Germinal center (tissue), 1 donor: ENCODE measurements at places on chromosomes 11 and 22.

DNA sequence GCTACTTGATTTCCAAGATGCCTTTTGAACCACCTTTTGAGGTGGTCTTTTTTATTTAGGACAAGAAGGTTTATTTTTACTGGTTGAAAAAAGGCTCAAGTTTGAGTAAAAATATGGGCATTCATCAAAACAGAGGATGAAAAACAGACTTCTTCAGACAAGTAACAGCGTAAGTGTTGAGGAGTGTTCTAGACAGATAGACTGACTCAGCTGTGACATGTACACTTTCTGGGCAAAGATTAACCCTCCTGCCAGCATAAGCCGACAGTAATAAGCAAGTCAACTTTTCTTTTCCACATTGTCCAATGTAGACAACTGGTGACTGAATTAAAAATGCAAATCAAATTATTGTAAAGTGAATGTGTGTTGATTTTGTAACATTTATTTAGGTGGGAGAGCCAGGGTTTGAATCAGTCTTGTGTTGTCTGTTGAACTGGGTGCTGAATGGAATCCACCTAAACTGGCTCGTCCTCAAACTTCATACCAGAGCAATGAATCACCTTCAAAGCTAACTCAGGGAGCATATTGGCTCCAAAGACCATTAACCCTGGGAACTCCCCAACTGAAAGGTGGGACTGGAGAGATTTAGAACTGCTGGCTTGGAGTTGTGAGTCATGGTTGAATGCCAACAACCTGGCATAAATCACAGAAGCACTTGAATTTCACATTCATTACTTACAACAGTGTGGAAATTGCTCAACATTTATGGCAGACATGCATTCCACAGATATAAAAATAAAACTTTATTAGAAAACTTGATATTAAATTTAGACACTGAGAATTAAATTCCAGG is 377.0 kb downstream of the ETS1 start:
- DNase-seq: no peak

- DNase-seq: no peak
Observed at GRCh38 chr22:30486661-30487115, 14.9 kb upstream of the SEC14L3 start.

DNA sequence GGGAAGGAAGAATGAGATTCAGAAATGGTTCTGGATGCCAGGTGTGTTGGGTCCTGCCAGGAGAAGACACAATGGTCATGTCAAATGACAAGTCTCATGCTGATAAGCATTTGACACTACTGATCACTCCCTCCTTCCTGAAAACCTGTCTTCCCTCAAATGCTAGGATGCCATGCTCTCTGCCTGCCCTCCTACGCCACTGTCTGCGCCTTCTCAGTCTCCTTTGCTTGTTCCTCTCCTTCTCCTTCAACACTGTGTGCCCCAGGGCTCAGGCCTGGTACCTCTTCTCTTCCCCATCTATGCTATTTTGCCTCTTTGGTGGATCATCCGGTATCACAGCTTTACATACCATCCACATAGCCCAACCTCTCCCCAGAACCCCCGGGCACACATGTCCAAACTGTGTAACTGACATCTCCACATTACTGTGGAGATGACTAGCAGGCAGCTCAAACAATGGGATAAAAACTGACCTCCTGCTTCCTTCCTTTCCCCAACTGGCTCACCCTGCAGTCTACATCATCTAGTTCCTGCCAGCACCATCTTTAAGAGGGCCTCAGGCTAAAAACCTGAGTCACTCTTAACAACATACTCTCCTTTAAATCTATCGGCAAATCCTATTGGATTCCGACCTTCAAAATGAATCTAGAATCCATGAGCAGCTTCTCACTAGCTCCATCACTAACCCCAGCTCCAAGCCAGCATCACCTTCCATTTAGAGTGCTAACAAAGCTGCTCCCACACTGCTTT is 8.2 kb downstream of the AP1B1 start:
- no peak for DNase-seq

GRCh38 chr22:39666495-39666894 is 95.9 kb downstream of the CACNA1I start:
- DNase-seq: no peak

DNA sequence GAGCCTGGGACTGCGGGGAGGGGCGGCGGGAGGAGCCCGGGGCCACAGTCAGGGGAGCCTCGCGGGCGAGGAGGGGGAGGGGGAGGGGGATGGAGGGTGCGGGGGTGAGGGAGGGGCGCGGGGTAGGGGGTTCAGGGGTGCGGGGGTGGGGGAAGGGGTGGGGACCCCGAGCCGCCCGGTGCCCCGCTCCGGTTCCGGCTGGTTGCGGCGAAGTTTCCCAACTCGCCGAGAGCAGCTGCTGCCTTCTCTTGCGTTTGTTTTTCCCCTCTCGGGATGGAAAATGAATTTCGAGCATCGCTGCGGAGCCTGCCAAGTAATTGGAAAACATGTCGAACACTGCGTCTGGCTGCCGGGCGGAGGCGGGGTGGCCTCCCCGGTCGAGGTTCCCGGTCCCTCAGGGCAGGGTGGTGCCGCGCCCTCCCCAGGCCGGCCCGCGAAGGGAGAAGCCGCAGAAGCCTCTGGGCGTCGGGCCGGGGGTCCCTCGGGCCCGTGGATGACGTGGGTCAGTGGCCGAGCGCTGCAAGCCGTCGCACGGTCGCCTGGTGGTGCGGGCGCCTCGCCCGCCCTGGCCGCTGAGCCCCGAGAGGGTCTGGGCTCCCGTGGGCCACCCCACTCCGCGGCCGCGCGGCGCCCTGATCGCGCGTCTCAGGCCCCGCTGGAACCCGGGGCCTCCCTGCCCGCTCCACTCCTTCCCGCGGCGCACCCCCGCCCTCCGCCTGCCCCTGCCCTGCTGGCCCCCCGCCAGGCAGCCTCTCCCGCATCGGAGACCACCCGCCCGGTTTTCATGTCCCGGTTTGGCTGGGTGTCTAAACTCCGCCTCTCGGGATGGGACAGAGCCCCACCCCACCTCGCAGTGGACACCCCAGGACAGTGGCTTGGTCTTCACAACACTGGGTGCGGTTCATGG is 12.1 kb downstream of the SPATA19 start:
- no peak for DNase-seq

DNA sequence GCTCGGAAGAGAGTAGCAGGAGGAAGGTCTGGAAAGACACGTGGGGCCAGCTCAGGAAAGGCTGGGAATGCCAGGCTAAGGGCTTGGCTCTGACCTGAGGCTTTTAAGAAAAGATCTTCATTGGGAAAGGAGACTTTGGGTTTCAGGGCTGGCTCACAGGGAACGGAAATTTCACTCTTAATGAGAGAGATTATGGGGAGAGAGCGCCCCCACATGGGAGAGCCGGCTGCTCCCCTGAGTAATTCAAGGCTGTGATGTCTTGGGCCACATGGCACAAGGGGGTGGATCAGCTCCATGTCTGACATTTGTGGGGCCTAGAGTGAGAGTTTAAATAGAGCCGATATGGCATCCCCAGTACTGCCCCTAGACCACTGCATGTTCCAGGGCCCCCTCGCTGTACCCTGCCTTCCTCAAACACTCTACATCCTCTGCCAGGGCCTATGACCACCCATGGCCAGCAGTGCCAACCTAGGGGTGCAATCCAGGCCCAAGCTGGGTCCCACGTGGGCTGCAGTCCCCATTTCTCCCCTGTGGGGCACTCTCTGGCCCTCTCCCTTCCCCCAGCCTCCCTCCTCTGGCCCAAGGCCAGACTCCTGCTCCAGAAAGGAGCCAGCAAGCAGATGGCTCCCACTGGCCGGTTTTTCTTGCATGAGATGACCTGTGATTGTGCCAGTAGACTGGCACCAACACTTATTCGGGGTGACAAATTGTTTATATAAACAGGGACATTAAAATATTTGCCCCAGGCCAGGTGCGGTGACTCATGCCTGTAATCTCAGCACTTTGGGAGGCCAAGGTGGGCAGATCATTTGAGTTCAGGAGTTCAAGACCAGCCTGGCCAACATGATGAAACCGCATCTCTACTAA is 75.2 kb downstream of the ISX start:
- DNase-seq: no peak

GRCh38 chr22:25494774-25495173 is 69.7 kb upstream of the GRK3 start:
- no peak for DNase-seq

GRCh38 chr22:43344520-43344787 is 1.3 kb upstream of the SCUBE1 start:
- no peak for DNase-seq

DNA sequence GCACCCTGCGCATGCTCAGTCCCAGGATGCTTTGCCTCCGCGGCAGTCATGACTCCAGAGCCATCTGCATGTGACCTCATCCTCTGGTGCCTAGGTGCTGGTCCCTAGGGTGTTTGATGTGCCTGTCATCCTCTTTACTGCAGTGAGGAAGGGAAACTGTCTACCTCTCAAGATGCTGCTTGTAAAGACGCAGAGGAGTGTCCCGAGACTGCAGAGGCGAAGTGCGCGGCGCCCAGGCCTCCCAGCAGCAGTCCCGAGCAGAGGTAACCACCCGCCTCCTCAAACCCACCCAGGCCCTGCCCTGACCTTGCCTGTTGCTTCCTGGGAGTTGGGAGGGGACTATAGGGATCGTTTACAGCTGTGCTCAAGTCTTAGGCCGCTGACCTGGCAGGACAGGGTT is 74.6 kb upstream of the GAL start:
- DNase-seq: no peak

GRCh38 chr22:33807470-33807869 is 112.8 kb downstream of the LARGE1 start:
- DNase-seq: no peak
